ENCODE measurements at places on chromosomes 3 and 15.
A peak's percentile ranks its signal among the peaks of the same experiment; 100 is the strongest.

- no peak for DNase-seq
Measured at GRCh38 chr15:84790676-84791075, 26.5 kb upstream of the ALPK3 start.

- DNase-seq: no peak
Measured at GRCh38 chr3:101519685-101520365, 6.8 kb upstream of the SENP7 start.

- no peak for DNase-seq
Measured at GRCh38 chr3:94117729-94118128, 54.9 kb downstream of the NSUN3 start.

DNA sequence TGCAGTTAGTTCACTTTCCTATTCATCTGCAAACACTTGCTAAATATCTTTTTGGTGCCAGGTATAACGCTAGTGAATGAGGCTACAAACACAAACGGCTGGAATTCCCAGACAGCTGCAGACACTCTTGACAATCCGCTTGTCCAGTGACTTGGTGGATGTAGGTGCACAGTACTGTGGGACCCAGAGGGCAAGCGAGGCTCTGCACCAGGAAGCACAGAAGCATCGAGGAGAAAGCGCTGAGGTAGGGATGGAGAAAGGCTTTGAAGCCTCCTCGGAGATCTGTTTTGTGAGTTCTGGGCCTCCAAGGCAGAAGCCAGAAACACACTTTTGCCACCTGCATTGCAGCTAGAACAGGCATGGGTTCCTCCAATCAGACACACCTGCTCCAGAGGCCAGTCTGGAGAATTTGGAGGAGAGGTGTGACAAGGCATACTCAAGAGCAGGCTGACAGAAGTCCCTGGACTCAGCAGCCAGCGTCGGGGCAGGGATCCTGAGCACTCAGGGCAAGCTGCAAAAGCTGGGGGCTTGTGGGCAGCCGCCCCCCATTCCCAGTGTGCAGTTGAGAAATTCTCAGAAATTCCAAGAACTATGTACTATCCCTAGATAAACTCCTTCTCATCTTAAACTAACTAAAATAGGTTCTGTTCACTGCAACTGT is 232.5 kb downstream of the OCA2 start:
- DNase-seq: no peak

DNA sequence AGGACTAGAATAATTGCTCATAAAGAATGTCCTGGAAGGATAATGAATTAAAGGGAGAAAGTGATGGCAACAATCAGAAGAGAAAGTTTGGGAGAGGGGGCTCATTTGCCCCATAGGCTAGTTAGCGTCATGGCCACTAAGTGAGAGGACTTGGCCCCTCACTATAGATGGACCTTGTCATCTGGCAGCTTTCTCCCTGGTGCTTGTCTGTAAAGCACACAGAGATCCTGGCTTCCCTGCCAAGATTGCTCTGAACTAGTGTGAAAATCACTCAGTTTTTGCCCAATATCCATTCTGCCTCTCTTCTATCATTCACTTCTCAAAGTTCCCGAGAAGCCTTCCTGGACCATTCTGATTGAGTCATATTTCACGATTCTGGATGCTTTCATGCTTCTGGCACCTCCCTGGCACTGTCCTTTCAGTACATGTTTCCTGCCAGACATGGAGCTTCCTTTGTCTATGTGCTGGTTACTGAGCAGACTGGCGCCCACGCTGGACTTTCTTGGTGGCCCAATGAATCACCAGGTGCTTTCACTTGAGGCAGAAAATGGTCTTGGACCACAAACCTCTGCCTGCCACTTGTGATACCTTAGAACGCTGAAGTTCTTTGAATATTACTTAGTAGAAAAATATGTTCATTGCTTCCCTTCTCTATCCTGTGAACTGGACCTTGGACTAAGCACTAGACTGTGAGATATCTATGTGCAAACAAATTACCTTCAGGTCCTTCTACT is 709.6 kb upstream of the CFAP20DC start:
- peak; percentile 37 for DNase-seq

- DNase-seq: no peak
Measured at GRCh38 chr3:101878589-101878988, 29.3 kb downstream of the NFKBIZ start.

- DNase-seq: peak; percentile 52
Measured at GRCh38 chr3:187616307-187616972, 53.8 kb downstream of the SST start.

DNA sequence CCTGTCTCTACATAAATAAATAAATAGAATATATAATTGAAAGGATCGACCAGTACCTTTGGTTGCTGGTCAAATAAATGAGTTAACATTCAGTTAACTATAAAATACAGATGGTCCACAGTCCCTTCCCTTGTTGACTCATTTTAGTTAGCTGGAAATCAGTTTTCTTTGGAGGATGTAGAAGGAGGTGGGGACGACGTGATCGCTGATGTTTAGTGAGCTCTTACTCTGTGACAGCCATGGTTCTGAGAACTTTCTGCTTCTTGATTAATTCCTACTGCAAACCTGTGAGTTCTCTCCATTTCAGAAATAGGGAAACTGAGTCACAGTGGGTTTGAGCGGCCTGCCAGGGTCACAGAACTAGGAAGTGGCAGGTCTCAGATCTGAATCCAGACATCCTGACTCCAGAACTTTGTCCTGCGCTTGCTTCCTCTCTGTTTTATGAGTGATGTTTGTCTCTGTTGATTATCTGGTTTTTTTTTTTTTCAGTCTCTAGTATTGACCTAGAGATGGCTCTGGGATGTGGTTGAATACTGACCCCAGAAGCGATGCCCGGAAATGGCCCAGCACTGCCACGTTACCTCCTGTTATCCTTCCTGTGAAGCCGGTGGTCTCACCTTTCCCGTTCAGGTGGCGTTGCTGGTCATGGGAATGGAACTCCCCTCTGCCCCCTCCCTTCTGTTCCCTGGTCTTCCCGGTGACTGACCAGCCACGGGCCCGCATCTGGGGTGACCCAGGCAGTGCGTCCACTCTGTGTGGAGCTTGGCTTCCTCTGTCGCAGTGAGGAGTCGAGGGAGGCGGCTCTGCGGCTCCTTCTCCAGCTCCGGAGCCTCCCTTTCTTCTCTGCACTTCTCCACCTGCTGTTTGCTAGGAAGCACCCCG is 18.2 kb downstream of the SYNM start:
- no peak for DNase-seq

- DNase-seq: peak; percentile 3
Measured at GRCh38 chr3:39990532-39990931, 181.1 kb downstream of the MYRIP start.

DNA sequence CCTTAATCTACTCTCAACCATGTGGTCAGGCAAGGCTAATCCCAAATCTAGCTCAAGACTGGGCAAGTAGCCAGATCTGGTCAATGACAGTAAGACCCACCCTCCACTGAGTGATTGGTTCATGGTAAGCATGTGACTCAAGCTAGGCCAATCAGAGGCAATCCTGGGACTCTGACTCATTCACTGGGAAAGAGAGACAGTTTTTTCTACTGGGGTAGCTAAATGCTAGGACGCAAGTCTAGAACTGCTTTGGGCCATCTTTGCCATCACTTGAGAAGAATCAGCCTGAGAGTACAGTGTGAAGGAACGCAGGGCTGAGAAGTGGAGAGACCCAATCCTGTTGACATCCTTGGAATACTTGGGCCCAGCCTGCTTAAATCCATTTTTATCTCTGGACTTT is 9.4 kb upstream of the RAD18 start:
- DNase-seq: no peak

GRCh38 chr15:70569091-70569713 is 194.2 kb downstream of the UACA start:
- DNase-seq: no peak

DNA sequence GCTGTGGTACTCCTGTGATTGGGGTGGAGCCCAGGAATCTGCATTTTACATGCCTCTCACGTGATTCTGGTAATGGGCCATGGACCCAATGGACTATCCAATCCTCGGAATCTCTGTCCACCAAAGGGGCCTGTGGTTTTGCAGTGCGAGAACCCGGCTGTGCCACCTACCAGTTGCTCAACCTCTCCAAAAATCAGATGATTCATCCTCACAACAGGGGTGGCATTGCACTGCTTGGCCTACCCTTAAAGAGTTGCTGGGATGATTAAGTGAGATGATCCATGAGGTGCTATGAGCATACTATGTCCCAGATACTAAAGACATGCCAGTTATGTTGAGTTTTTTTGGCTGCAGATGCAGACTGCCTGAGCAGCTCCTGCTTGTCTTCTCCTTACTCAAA is 5.1 kb downstream of the ANP32A start:
- no peak for DNase-seq

GRCh38 chr3:117955196-117955595 is 1079.5 kb downstream of the IGSF11 start:
- no peak for DNase-seq

DNA sequence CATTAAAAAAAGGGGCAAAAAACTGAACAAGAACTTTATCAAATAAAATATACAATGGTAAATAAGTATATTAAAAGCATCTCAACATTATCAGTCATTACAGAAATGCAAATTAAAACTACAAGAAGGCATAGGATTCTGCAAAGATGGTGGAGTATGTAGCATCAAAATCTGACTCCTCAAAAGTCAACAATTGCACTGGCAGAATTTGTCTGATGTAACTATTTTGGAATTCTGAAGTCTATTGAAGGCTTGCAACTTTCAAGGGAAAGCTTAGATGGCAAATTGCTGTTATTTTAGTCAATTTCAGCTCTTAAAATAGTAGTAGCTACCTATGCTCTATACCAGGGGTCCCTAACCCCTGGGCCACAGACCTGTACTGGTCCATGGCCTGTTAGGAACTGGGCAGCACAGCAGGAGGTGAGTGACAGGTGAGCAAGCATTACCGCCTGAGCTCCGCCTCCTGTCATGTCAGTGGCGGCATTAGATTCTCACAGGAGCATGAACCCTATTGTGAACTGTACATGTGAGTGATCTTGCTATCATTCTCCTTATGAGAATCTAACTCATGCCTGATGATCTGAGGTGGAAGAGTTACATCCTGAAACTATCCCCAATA is 107.6 kb downstream of the TGFBR2 start:
- DNase-seq: no peak

GRCh38 chr3:23826382-23827064 is 20.8 kb downstream of the UBE2E1 start:
- DNase-seq: no peak

GRCh38 chr3:54830658-54831057 is 97.2 kb downstream of the LRTM1 start:
- DNase-seq: peak; percentile 5

GRCh38 chr15:51312166-51313073 is 26.0 kb downstream of the CYP19A1 start:
- DNase-seq: no peak

GRCh38 chr15:98568382-98569017 is 79.8 kb upstream of the IGF1R start:
- no peak for DNase-seq

- DNase-seq: no peak
Measured at GRCh38 chr15:37079726-37080125, 20.6 kb downstream of the MEIS2 start.

GRCh38 chr3:73868688-73869315 is 244.1 kb upstream of the PDZRN3 start:
- DNase-seq: no peak

DNA sequence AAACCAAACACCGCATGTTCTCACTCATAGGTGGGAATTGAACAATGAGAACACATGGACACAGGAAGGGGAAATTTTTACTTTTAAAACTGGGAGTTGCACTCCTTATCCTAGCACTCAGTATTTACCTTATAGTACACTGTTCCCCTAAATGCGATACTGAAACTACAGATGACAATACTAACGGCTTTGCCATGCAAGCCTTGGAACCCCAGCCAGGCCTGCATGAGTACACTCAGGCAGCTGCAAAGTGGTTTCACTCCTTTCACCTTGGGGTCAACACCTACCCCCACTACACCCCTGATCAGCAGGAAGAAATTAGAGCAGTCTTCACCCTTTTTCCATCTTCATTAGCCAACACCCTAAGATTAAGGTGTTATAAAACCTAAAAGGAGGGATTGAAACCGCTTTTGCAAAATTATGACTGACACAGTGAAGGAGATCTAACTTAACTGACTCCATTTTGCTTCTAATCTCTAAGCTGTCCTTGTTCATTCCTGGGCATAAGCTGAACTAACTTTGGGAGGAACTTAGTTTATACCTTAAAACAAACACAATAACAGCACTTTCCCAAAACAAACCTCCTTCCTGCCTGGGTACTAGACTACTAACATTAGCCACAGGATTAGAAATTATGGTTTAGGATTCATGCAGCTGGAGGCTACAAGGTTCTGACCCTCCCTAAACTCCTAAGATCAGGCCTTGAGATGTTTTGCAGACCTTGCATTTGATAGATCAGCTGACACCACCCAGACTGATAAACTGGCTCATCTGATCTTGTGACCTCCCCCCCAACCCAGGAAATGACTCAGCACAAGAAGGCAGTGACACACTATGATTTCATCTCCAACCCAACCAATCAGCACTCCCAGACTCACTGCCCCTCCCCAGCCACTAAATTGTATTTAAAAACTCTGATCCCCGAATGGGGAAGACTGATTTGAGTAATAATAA is 452.1 kb upstream of the PPP2R3A start:
- DNase-seq: no peak

GRCh38 chr3:125351814-125352456 is 23.2 kb downstream of the ZNF148 start:
- DNase-seq: no peak

DNA sequence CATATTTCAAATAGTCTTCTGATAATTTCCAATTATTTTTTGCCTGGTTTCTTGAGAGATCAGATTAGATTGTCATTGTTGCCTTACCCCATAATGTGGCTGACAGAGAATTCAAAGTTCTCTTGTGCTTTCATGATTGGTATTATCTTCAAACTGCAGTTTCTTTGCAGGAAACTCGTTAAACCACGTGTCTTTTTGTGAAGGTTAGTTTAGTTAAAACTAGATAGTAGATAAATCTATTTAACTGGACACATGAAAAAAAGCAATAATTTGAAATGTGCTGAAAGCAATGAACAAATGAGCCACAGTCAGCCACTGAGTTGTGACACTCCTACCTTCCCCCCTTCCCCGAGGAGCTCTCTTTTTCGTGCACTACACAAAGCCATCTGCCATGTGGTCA is 327.5 kb upstream of the UMPS start:
- DNase-seq: no peak

DNA sequence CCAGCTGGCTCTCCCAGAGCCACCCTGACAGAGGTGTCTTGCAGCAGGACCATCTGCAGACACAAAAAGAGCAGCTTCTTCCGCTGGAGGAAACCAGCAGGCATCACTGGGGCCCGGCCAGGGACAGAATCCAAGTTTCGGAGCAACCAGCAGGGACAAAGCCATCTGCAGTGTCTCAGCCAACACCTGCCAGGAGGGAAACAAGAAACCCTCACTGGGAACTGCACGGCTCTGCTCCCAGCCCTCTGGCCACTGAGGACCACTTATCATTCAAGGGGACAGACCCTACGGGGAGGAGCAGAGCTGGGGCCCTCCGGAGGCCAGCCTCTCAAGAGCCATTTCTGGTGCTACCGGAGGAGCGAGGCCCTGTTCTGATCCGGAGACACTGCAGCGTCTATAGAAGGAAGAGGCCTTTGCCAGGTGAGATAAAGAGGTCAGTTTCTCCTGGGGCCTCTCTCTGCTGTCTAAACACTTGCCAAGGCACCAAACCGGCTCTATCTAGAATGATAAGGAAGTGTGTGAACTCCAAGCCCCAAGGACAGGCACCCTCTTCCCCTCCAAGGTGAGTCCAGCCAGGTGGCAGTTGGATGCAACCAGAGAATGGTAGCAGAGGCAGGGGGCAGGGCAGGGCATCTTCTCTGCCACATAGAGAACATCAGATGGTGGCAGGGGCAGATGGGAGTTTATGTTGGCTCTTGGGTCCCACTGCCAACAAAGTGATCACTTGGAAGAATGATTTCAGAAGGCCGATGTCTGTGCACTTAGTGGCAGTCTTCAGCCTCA is 89.0 kb downstream of the CHSY1 start:
- DNase-seq: no peak

- DNase-seq: no peak
Measured at GRCh38 chr3:8529738-8530525, 28.3 kb downstream of the LMCD1 start.
